ENCODE measurements at places on chromosomes 5 and 9.

DNA sequence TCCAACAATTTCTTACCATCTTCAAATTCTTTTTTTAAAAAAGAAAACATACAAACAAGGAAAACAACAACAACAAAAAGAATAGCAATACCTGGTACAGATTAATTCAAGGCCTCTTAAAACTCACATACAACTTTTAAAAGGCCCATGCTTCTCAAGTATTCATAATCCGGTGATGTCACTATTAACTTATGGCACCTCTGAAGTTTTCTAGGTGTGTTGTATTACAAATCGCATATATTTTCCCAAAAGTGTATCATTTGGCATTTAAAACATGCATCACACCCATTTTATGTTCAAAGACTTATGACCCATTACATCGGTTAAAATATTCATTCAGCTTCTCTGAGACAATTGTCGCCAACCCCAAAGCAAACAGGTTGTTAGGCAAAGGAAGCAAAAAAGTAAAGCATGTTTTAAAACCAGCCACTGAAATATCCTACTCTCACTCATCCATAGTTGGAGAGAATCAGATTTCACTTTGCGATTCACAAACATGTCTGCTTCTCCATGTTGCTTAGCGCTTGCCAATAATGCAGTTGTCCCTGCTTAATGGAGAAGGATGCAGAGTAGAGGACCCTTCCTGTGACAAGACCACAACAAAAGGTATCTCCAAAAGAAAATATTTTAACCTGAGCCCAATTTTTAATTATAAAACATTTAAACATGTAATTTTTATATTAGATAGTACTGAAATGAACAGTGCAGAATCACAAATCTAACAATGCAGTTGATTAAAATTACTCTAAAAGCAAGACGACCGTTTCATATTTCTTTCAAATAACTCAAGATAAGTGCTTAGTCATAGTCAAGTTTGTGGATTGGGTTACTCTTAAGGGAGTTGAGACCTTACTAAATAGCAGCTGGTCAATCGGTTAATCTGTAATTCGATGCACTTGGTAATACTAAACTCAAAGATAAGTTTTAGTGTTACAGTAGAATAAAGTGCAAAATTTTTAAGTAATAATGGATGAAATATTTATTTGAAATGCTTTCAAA is 1.6 kb downstream of the SKP1 start:
- DNase-seq = no peak

DNA sequence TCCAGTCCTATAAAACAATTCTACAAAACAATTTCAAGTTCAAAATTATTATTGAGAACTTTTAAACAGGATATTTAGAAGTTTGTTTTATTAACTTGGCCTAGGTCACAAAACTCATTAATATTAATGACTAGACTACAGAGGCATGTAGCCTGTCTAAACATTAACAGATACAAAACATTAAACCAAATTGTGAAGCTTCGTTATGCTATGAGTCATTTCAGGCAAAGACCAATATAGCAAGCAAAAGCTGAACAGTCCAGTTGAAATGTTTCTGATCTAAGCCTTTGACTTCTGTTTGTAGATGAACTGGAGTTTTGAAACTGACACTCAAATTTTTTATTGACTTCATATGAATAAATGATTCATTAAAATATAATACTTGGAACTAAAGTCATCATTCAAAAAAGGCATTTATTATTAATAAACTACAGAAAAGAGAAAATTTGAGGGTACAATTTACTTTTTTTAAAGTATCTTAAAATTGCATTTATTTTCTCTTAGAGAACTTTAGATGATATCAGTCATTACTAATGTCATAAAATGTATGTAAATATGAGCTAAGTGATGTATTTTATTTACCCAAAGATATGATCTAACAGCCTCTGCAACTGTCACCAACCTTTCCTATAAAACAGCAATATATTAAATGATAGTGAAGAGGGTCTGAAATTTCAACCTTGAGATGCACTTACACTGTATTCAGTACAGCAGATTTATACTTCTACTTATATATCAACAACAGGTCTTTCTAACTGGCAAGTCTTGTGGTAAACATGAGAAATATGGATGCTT is 188.8 kb downstream of the COMMD10 start:
- no peak for DNase-seq

DNA sequence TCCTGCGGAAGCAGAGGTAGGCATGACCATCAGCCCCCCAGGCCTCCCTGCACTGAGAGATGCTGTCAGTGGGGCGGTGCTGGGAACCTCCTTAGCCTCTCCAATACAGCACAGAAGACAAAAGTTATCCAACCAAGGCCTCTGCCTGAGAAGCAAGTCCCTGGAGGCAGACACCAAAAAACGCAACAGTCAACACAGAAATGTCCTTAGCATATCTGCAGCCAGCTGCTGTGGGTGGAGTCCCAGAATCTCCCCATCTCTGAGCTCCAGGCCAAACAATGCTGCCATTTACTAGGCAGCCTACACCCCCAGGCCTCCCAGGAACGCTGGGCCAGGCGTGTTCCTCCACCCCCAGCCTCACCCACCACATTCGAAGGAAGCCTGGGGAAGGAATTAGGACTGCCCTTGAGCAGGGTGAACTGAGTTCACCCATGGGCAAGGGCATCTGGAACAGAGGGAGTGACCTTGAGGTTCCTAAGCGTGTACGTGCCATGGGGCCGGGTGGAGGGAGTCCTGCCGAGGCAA is 43.7 kb downstream of the STK10 start:
- DNase-seq = peak; percentile 65

- no peak for DNase-seq
Measured at GRCh38 chr5:41795125-41795524, 75.1 kb downstream of the OXCT1 start.

DNA sequence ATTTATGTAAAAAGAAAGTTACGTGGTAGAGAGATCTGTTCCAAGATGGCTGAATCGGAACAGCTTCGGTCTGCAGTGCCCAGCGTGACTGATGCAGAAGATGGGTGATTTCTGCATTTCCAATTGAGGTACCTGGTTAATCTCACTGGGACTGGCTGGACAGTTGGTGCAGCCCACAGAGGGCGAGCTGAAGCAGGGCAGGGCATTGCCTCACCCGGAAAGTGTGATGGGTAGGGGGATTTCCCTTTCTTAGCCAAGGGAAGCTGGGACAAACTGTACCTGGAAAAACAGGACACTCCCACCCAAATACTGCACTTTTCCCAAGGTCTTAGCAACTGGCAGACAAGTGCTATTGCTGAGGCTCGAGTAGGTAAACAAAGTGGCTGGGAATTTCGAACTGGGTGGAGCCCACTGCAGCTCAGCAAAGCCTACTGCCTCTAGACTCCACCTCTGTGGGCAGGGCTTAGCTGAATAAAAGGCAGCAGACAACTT is 13.1 kb upstream of the HSD17B4 start:
- DNase-seq = no peak

GRCh38 chr9:110410961-110411360 is 73.3 kb upstream of the TXNDC8 start:
- no peak for DNase-seq

Measured in posterior vena cava (tissue), 2 donors.